Substantia nigra (tissue), 51 donors: ENCODE measurements at places on chromosomes 2 and 18.

- DNase-seq = no peak
These were observed 38.7 kb downstream of the RPL31 start for GRCh38 chr2:101040761-101041160.

GRCh38 chr18:61894751-61895524, 2.1 kb upstream of the RNF152 start:
- DNase-seq = no peak

- no peak for DNase-seq
These were observed 47.0 kb upstream of the PTH2R start for GRCh38 chr2:208359632-208359986.

DNA sequence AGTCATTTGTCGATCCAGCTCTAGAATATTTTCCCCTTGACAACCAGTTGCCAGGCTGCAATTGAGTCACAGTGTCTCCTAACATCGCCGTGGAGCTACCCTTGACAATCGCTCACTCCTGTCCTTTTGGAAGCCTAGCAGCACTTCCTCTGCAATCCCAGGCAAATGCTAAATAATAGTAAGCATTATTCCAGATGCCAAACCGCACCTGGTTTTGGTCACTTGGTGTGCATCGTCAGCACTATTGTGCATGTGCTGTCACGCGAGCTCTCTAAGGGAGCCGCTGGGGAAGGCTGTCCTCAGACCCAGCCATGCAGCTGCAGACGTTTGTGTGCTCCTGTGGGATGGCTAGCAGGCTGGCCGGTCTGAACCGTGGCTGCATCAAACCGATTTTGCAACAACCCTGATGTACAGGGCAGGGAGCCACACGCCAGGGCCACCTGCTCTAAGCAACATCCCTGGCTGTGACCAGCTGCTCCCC, 549.5 kb upstream of the ID2 start:
- no peak for DNase-seq
